Keratinocyte (primary cell): ENCODE measurements at places on chromosomes 4 and X. TPM values are rescaled to one million over a fixed set of nuclear protein-coding genes. Genes with fewer than 3 reads are reported as not detected.

- DNase-seq = no peak
Observed at GRCh38 chrX:12997906-12998687, 23.2 kb downstream of the TMSB4X start.

- DNase-seq = no peak
Observed at GRCh38 chrX:129427267-129427666, 96.0 kb downstream of the SMARCA1 start.

GRCh38 chr4:36027203-36027602 lies 217.1 kb downstream of the ARAP2 start:
- no peak for DNase-seq

DNA sequence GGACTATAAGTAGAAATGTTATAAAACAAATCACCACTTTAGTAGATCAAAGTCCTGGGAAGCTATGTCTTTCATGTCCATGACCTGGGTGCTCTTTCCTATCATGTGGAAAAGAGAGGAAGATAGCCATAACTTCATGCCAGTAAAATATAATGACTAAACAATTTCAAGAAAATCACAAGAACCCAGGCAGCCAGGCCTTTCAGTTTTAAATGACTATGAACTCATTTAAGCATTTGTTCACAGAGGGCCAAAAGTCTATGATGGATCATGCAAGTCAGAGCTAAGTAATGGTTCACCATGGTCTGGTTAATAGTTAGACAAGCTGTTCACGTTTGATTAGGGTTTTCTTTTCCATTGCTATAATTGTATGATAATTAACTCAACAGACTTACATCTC lies 155.8 kb downstream of the PPARGC1A start:
- no peak for DNase-seq

- no peak for DNase-seq
Observed at GRCh38 chrX:17851874-17852273, 9.2 kb downstream of the RAI2 start.

DNA sequence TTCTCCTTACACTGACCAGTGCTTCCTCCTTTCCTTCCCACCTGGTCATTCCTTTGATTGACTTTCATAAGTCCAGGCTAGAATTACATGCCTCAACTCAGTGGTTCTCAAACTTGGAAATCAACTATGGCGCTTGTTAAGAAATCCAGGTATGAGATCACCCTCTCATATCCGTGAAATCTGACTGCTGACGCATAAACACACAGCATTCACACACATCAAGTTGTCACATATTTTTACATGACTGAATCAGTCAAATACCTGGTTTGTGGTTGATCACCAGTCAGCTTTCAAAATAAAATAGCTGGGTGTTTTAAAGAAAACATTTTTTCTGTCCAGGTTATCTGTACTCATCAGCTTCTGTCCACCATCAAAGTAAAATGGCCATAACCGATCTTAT lies 433.5 kb downstream of the AFF2 start:
- DNase-seq = no peak

GRCh38 chrX:43735957-43736356 lies 79.9 kb downstream of the MAOA start:
- DNase-seq = no peak

GRCh38 chr4:184409911-184410692 lies 64.2 kb downstream of the IRF2 start:
- no peak for DNase-seq

GRCh38 chrX:150100261-150100660 lies 162.0 kb upstream of the EOLA2 start:
- DNase-seq = no peak

- DNase-seq = no peak
Observed at GRCh38 chr4:8133897-8134563, 24.6 kb downstream of the ABLIM2 start.

- no peak for DNase-seq
Observed at GRCh38 chr4:161404346-161405110, 759.3 kb downstream of the FSTL5 start.

GRCh38 chrX:134172588-134173259 lies 64.3 kb upstream of the CCDC160 start:
- no peak for DNase-seq

DNA sequence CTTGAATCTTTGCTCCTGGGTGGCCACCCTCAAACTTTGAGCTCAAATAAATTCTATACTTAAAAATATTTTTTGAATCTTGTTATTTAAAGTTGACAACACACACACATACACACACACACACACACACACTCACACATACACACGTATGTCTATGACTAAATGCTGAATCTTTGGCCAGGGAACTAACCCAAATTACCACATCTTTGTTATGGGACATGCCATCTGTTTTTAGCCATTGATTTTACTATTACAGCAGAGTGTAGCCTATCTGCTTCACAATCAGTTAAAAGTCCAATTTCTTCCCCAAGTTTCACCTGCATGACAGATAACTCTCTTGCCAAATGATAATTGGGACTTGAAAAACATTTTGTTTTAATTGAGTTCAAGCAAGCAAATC lies 45.0 kb upstream of the USP46 start:
- DNase-seq = no peak

GRCh38 chr4:40953283-40954087 lies 203.7 kb downstream of the NSUN7 start:
- DNase-seq = no peak

GRCh38 chr4:121977251-121978171 lies 25.7 kb upstream of the TRPC3 start:
- DNase-seq = no peak

GRCh38 chrX:40145001-40145922 lies 47.5 kb upstream of the BCOR start:
- no peak for DNase-seq

The LDB2 gene
- not detected in 3 replicates for polyA plus RNA-seq

The FGD1 gene
- polyA plus RNA-seq = 2.2 to 8.8 TPM (median 2.9 TPM) in 3 replicates

The MAP7D2 gene
- 0.35 to 0.76 TPM (median 0.36 TPM) in 3 replicates for polyA plus RNA-seq

The GAGE12F gene
- not detected in 3 replicates for polyA plus RNA-seq

The PPP4R3C gene
- polyA plus RNA-seq = not detected in 3 replicates

The F11 gene
- polyA plus RNA-seq = not detected in 3 replicates

The FAM193A gene
- polyA plus RNA-seq = 2.7 to 5.4 TPM (median 3.6 TPM) in 3 replicates

The TMEM271 gene
- not detected in 3 replicates for polyA plus RNA-seq

The TMEM156 gene
- polyA plus RNA-seq = 0.15 to 0.68 TPM (median 0.19 TPM) in 3 replicates

The FRAS1 gene
- polyA plus RNA-seq = 3.4 to 4.1 TPM (median 3.5 TPM) in 3 replicates

The MAP3K15 gene
- polyA plus RNA-seq = 0.03 TPM in 1 of 3 replicates, not detected in the others

The TLL1 gene
- polyA plus RNA-seq = 1.4 to 1.7 TPM (median 1.5 TPM) in 3 replicates
